ENCODE measurements at places on chromosomes 5 and 9. TPM values are rescaled to one million over a fixed set of nuclear protein-coding genes. Genes with fewer than 3 reads are reported as not detected.

The PTGR1 gene
- 88.4 TPM for total RNA-seq

The TXNDC8 gene
- total RNA-seq, result not detected

The SHISAL2B gene
- total RNA-seq, result not detected

The ABLIM3 gene
- total RNA-seq, result 13.9 TPM

The SLC36A2 gene
- not detected for total RNA-seq

The POU5F2 gene
- total RNA-seq, result 3.1 TPM

The PLPP6 gene
- 4.6 TPM for total RNA-seq

The MYORG gene
- 1.3 TPM for total RNA-seq

GRCh38 chr9:136707849-136708517 lies 4.4 kb upstream of the DIPK1B start:
- no peak for DNase-seq

GRCh38 chr5:137190441-137190840 lies 308.7 kb downstream of the SPOCK1 start:
- DNase-seq, result peak; percentile 68

- peak; percentile 77 for DNase-seq
Observed at GRCh38 chr5:61280205-61280604, 51.9 kb upstream of the ZSWIM6 start.

DNA sequence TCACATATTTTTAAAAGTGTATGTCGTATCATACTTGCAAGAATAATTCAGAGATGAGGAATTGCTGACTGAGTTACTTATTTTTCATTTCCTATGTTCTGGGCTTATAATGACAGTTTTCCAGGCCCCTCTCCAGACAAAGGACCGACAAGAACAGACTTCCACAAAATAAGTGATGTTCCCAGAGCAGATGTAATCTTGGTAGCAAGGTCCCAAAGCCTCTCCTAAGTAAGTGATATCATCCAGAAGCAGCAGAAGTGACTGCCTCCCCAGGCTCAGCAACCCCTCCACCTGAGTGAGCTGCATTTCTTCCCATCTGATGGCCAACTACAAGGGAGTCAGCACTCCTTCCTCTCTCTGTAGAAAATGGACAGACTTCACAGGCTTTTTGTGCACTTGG lies 57.1 kb downstream of the SEMA6A start:
- no peak for DNase-seq

- no peak for DNase-seq
Observed at GRCh38 chr9:19020886-19021455, 12.0 kb downstream of the SAXO1 start.

DNA sequence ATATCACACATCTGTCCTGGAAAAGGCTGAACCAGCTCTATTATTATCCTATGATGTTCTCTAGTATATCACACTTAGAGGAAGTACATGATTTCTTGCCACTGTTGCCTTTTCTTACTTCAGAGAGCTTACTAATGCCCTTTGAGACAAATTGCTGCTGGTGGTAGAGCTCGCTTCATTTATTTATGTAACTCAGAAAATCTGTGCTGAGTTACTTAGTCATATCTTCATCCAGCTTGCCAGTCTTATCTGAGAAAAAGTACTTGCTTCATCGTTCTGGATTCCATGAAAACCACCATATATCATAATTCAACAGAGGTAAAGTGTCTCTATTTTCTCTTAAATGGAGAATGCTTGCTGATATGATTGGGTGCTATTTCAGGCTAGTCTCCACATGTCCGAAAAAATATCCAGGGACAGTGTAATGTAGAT lies 26.6 kb downstream of the PTPDC1 start:
- peak; percentile 88 for DNase-seq

- peak; percentile 56 for DNase-seq
Observed at GRCh38 chr9:124551472-124552272, 44.5 kb upstream of the NR5A1 start.

- peak; percentile 35 for DNase-seq
Observed at GRCh38 chr5:27810458-27810857, 772.1 kb upstream of the CDH9 start.

DNA sequence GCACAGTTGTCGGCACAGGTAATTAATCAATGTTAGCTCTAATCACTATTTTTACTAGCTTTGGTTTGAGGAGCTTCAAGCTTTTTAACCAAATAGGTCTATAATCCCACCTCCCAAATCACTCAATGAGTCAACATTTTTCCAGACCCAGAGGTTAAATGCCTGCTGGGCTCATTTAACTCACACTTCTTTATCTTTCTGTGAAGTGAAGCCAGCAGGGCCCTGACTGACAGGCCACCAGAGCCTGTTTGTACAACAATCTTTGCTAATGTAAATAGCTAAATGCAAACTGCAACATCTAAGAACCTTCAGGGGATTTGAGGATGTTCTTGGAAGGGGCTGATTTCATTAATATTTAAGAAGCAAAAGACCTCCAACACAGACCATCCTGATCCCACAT lies 98.4 kb upstream of the NREP start:
- no peak for DNase-seq

GRCh38 chr9:131720330-131720729 lies 19.5 kb downstream of the RAPGEF1 start:
- no peak for DNase-seq

DNA sequence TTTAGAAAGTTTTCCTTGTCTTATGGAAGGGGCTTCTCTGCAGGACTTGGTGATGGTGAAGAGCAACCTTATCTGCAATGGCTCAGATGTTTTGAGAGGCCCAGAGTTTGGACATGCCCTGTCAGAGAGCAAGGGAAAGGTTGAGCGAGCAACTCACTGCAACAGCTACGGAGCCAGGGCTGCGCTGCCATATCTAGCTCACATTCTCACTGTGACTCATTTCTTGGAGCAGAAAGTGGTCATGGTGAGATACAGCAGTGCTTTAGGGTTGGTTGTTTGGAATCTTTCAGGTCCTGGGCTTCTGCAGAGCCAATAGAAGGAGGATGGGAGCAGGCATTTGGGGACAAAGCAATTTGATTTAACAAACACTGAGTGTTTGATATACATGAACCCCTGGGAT lies 12.3 kb downstream of the GLRA1 start:
- peak; percentile 2 for DNase-seq

DNA sequence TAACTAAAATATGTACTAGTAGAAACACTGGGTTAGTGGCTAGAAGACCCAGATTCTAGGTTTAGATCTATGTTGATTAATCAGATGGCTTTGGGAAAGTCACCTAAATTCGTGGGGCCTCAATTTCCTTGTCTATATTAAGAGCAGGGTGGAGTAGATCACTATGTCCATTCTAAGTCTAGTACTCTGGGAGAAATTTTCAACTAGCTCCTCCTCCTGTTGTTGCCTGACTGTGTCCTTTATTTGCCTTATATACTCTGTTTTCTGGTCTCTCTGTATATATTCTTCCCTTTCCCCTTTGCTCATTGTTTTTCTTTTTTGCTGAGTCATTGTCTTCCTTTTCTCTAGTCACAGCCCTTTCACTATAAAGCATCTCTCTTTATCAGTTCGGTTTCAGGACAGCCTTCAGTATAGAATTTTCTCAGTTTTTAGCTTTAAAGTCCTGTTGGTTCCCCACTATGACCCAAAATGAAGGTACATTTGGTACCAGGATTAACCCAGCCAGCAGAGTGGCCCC lies 44.5 kb upstream of the CDH6 start:
- DNase-seq, result peak; percentile 46

All from fibroblast of the aortic adventitia (primary cell).